ENCODE measurements at places on chromosomes 5 and 9.

DNA sequence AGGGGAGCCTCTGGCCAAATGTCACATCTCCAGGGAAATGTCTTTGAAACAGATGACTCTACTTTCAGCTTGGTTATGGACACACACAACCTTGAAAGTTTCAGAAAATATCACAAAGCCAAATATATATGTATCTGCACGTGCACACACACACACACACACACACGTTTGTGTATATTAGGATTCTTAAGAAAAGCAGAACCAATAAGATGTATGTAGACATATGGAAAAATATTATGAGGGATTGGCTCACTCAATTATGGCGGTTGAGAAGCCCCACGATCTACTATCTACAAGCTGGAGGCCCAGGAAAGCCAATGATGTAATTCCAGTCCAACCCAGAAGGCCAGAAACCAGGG lies 194.9 kb downstream of the PALM2AKAP2 start:
- no peak for DNase-seq

DNA sequence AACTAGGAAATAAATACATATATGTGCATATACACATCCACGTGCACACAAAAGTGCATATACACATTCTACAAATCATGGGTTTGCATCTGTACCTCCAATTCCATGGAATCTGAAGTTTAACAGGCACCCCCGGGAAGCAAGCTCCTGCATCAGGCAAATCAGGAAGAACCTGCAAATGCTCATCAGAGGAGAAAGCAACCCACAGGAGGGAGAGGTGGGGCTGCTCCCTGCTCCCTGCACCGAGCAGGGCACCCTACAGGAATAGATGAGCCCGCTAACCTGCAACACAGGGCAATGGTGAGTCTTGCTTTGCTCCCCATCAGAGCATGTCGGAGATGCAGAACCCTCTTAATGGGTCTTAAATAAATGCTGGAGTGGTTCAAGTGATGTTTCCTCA lies 151.3 kb downstream of the DAB2IP start:
- DNase-seq, result no peak

DNA sequence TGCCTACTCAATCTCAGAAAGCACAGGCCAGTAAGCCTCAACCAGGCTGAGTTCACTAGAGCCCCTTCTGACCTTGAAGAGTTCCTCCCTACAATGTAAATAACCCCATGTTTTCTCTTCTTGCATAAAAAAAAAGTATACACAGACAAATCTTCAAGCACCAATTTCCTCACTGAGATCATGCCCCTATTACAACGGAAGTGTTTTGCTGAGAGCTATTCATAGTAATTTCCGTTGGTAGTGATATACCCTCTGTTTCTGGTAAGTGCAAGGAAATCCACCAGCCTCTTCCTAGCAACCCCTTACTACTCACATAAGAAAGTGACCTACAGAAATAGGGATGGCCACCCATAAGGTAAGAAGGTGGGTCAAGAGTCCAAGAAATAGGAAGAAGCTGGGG lies 76.4 kb upstream of the TARS1 start:
- DNase-seq, result no peak

GRCh38 chr5:32712481-32713360 lies 1.6 kb downstream of the NPR3 start:
- DNase-seq, result no peak

GRCh38 chr5:137275083-137275482 lies 224.0 kb downstream of the SPOCK1 start:
- DNase-seq, result no peak

DNA sequence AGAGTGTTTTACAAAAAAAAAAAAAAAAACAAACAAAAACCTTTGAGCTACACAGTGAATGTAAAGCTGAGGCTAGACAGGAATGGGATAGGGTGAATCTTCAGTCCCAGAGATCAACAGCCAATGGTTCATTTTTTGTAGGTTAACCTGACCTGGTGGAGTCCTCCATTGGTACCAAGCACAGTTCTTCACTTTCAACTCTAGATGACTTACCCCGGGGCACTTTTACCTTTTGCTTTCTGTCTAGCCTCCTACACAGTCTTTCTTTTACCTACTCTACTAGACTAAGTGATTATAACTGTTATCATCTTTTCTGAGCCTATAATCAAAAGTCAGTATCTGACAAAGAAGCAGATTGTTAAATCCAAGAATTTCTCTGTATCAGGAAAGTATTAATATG lies 50.9 kb downstream of the ANXA2R start:
- no peak for DNase-seq

GRCh38 chr9:85077944-85078343 lies 408.4 kb downstream of the NTRK2 start:
- no peak for DNase-seq

GRCh38 chr5:163190283-163190682 lies 247.1 kb upstream of the CCNG1 start:
- no peak for DNase-seq
